ENCODE measurements at places on chromosomes 4 and X.

DNA sequence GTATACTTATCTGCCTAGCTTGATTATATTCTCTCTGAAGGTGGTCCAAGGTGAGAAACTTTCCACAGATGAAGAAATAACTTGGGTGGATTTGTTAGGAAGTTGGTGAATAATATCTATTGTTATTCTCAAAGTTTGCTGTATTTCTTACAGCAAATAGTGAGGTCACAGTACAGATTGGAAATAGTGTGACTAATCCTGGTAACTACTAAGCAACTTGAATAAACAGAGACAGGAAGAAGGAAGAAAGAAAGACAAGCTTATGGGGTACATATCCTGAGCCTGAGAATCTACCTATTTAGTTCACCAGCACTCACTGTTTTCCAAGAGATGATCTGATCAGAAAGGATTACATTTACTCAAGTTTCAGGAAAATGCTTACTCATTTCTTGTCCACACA lies 1416.1 kb downstream of the RPA4 start:
- no peak for DNase-seq

GRCh38 chr4:7860600-7861163 lies 79.0 kb downstream of the AFAP1 start:
- no peak for DNase-seq

GRCh38 chr4:66035701-66036100 lies 365.4 kb upstream of the EPHA5 start:
- DNase-seq = no peak

DNA sequence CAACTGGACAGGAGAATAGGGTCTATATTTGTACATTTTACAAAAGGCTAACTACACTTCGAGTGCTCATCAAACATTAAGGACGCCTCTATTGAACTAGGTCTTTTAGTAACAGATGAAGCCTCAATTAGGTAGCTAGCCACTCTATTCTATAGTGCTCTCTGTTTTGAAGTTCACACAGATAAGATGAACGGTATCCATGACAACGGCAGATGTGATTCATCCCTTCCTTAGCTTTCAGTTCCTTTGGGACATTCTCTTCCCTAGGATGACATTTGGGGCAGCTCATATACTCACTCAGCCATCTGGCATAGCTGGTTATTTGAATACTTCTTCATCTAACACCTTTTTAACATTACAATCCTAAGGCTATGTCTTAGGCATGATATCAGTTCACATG lies 62.4 kb upstream of the WDFY3 start:
- DNase-seq = no peak

DNA sequence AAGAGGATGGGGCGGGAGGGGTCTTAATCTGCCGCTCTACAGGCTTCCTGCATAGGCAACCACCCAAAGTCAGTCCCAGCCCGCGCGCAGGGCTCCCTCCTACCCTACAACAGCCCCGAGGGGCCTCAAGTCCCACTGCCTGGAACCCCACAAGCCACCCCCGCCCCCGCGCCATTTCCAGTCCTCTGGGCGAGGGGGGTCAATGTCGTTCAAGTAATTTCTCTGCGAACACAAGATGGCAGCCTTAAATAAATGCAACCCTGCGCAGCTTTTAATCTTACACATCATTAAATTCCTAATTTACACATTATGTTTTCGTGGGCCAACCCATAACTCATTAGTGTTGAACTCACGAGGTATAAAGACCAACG lies 92.9 kb downstream of the BCOR start:
- DNase-seq = no peak

DNA sequence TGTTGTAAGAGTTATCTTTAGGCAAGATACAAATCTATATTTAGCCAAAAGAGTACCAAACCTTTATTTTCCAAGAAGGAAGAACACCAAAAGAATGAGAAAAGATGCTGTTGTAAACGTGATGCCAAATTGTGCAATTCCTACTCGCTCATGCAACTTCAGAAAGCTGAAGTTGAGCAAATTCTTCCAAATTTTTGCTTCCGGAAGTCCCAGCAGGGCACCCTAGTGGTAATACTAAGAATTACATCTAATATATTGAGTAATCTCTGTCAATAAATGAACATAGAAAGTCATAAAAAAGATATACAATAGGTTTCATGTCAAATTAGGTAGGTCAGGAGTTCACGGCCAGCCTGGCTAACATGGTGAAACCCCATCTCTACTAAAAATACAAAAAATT lies 36.0 kb upstream of the SMARCAD1 start:
- no peak for DNase-seq

GRCh38 chr4:118032691-118033090 lies 1.6 kb upstream of the NDST3 start:
- DNase-seq = no peak

GRCh38 chr4:102298716-102299115 lies 46.6 kb downstream of the SLC39A8 start:
- no peak for DNase-seq
